ENCODE measurements at places on chromosomes 3 and 15. TPM values are rescaled to one million over a fixed set of nuclear protein-coding genes. Genes with fewer than 3 reads are reported as not detected.

DNA sequence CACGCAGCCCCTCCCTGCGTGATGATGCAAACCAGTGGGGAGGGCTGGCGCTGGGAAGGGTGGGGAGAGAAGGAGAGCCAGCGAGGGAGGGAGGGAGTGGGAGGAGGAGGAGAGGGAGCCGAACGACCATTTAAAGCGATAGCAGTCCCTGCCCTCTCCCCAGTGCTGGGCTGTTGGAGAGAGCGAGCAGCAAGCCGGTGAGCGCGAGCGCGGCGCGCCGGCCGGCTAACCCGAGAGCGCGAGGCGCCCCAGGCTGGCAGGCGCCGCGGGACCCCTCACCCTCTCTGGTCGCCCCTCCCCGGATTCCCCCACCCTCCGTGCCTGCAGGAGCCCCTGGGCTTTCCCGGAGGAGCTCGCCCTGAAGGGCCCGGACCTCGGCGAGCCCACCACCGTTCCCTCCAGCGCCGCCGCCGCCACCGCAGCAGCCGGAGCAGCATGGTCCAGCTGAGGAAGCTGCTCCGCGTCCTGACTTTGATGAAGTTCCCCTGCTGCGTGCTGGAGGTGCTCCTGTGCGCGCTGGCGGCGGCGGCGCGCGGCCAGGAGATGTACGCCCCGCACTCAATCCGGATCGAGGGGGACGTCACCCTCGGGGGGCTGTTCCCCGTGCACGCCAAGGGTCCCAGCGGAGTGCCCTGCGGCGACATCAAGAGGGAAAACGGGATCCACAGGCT, at the start of gene GRM7:
TSS of gene GRM7 (plus strand) at position 162 of the 671 bp plus-strand sequence.
- DNase-seq, result no peak

Gene TMIE
- total RNA-seq, result not detected

DNA sequence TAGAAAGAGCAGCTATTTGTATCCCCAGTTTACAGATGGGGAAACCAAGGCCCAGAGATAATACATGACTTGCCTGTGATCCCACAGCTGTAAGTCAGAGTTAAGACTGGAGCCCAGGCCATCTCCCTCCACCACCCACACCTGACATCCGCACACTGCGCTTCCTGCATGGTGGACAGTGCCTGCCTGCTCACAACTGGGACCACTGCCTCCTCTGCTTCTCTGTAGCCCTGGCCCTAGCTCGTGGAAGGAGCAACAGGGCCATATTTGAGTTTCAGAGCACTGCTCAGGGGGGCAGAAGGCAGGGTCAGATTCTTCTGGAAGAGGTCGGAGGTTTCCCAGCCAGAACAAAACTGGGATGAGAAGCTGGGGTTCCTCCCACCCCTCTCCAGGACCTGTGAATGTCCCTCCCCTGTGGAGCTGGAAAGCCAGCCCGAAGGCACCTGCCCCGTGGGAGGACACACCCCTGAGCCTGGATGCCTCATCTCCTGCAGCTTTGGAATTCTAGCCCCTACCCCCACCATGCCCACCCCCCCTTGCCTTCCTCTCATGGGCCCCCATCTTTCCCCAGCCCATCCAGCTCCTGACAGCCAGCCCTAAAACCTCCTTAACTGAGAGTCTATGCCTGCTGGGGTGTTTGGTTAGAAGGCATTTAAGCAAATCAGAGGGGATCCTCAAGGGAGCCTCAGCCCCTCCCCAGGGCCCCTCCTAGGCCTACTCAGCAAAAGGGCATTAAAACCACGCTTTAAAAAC, 100.1 kb downstream of the TPRA1 start:
- no peak for DNase-seq

- DNase-seq, result no peak
Measured at GRCh38 chr3:185701611-185702261, 115.6 kb downstream of the SENP2 start.

DNA sequence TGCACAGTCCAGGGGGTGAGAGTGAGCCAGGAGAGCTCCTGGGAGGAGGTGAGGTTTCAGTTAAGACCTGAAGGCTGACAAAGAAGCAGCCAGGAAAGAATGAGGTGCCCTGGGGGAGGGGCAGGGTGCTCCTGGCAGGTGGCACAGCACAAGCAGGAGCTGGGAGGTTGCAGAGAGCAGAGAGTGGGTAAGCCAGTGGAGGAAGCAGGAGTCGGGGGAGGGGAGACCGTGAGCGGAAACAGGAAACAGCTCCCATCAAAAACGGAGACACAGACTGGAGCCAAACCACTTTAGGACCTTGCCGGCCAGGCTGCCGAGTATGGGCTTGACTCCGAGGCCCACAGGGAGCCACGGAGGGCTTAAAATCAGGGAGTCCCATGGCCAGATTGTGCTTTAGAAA, 12.1 kb upstream of the FBLN2 start:
- DNase-seq, result no peak

Gene ACAN
- total RNA-seq, result not detected

DNA sequence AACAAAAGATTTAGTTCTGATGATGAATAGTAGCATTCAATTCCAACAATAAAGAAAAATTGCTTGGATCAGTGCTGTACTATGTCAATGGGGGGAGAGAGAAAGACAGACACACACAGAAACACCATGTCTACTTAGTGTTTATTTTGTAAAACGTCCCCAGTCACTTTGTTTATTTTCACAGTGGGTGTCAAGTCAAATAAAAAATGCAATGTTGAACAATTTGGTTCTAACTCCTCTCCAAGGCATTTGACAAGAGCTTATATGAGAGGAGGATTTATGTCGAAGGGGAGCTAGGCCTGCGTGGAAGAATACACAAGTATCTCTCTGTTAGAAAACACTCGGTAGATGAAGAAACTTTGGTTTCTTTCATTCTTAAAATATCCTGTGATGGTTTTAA, 201.7 kb upstream of the SLC2A2 start:
- no peak for DNase-seq

DNA sequence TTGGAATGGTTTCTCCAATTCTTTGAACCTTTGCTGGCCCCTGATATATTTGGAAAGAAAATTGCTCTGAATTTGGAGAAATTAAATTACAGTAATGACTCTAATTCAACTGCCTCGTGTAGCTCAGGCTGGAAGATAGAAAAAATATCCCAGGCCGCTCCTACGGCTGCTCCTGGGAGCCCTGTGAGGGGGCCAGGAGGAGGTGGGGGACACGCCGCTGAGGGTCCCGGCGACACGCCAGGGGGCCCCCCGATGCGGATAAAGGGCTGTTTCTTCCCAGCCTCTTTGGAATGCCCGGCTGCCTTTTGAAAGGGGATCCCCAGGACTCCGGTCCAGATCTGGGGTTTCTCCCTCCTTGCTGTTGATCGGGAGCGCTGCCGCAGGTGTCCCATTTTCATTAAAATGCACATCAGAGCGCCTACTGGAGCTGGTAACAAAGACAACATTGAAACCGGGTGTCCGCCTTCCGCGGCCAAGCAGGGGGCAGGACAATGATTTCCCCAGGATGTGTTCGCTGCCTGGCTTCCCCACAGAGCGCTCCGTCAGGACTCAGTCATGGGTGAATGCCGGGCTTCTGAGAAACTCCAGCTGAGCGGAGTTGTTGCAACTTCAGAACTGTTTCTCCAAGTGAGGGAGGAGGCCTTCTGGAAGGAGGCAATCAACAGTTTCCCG, 200.1 kb upstream of the KBTBD8 start:
- DNase-seq, result peak; percentile 78

Gene AADACL2
- total RNA-seq, result not detected
